NCI-H1436 treated with DMSO at 0.1 percent for 48 hours (cell line): ENCODE measurements at places on chromosomes 16 and 17.

DNA sequence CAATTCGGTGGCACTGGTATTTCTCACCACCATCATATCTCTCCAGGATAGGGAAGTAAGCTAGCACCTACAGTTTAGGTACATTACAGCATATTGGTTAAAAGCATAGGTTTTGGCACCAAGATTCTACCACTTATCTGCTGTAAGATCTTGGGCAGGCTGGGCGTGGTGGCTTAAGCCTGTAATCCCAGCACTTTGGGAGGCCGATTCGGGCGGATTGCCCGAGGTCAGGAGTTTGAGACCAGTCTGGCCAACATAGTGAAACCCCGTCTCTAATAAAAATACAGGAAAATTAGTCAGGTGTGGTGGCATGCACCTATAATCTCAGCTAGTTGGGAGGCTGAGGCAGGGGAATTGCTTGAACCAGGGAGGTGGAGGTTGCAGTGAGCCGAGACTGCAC, 51.4 kb downstream of the GPATCH8 start:
- no peak for DNase-seq

DNA sequence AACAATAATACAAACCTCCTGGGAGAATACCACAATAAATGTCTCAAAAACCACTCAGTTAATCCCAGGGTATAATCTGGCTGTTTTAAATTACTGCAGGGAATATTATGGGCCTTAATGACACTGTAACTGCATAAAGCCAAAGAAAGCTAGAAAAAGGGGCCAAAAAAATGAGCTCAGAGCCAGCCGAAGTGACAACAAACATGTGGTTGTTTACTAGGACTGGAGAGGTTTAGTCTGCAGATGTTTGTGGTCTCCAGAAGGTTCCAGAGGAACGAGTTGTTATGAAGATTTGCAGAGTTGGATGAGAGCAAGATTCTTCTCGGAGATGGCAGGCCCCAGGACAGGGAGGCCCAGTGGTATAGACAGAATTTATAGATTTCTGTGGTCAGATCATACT, 97.1 kb upstream of the AKTIP start:
- DNase-seq = no peak

GRCh38 chr17:59441464-59442096, 110.1 kb downstream of the YPEL2 start:
- no peak for DNase-seq

GRCh38 chr17:17028059-17028877, 14.0 kb upstream of the MPRIP start:
- DNase-seq = no peak

DNA sequence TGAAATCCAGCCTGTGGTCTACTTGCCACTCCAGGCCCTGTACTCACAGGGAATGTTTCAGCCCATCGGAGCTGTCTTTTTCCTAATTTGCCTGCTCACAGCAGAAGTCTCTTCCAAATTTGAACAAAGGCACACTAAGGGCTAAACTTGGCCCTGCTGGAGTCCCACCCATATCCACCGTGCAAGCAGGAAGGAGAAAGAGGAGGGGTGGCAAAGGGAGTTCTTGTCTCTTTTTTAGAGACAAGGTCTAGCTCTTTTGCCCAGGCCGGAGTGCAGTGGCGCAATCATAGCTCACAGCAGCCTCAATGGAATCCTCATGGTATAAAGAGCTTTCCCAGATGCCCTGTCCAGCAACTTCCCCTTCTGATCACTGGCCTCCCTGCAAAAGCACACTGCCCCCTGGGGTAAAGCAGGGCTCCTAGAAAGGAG, 2.7 kb upstream of the PRM1 start:
- DNase-seq = no peak

DNA sequence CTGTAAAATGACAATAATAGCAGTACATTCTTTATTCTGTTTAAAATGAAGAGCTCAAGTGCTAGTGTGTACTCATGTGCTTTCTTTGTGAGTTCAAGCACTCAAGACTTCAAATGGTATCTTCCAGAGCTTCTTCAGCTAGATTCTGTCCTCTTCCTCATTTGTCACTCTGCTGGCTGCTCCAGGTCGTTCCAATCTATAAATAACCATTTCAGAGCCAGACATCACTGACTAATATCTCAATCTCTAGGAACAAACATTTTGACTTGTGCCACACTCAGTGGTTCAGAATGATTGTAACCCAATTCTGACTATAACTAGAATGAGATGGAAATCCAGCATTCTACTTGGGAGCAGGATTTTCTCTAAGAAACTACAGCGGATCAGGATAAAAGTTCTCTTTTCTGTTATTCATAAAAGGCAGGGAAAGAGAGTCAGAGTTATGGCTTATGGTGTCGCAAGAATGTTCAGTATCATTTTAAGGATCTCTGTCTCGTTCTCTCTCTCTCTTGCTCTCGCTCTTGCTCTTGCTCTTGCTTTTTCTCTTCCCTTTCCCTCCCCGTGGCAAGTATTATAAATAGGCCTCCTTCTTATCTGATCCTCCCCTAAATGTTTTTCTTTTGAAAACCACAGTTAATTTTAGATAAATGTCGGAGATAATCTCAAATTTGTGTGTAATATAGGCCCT, 116.3 kb upstream of the MAF start:
- no peak for DNase-seq

DNA sequence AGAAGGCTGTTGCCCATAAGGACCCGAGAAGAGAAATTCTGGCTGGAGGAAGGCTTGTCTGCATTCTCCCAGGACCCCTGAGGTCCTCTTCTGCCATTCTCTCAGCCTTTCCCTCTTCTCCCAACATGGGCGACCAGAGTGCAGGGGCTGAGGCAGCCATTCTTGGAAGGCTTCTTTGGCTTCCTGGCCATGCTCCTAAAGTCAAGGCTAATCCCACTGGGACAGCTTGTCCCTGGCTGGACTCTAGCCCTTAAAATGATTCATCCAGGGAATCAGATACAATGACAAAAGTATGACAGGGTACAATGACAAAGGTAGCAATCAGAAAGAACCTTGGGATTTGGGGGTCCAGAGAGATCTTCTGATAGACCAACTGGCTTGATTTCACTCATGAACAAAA, 26.8 kb downstream of the SRL start:
- DNase-seq = no peak

DNA sequence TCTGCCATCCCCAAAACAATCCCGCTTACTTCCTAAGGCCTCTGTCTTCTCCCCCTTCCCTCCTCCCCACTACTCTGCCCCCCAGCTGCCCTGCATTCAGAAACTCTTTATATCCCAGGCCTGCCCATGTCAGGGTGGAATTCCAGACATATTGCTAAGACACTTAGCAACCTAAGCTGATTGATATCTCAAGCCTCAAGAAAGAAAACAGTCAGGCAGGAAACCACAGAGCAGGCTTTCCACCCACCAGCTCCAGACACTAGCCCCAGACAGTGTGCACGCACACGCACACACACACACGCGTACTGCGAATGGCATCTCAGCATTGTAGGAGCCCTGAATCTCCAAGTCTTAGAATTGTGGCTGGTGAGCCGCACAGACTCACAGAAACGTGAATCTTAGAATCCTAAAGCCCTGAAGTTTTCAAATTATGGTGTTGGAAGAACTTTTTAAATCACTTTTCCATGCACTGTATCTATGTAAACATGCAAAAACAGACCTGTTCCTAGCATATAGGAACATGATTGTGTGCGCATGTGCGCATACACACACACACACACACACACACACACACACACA, 8.8 kb upstream of the LPCAT2 start:
- DNase-seq = no peak

DNA sequence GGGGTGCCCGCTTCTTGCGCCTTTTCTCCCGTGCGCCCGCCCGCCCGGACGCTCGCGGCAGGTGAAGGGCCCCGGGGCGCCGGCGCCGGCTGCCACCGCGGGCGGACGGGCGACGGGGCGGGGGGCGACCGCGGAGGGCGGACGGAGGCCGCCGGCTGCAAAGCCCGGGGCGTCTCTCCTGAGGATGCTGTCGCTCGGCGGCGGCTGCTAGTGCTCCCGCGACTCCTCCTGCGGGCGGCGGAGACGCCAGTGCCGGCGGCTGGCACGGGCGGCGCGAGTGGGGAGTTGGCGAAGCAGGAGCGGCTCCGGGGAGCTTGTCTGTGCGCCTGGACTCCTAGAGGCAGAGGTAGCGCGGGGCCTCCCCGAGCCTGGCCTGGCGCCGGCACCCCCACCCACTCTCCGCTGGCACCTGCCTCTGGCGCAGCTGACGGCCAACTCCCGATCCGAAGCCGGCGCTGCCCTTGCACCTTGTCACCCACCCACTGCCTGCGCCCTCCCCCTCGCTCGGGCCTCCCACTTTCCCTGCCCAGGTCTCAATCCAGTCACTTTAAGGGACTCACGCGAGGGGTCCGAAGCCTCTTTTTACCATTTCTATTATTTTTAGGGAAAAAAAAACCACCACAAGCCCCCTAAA, at the start of gene FAM20A:
FAM20A (minus strand) TSS at position 437 of the 634 bp plus-strand sequence. CDS start 701 bp downstream, outside the sequence.
- DNase-seq = no peak

DNA sequence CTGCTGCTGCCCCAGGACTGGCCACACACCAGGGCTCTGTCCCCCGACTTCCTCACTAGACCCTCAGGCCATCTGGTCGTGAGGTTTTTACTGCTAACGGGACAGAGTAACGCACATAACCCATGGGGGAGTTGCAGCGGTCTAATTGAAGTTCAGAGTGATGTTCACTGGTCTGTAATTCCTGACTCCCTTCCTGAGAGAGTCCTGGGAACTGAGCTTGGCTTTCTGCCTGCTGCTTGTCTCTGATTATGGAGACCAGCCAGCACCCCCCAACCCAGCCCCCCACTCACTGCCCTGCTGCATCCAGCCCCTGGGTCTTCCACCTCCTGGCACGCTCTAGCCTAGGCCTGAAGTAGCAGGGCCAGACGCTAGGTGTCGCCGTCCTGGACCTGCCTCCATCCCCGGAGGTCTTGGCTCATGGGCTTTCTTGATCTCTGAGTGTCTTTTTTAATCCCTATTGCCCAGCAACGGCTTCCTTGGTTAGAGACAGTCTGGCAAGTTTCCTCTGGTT, 192.9 kb downstream of the CCDC182 start:
- DNase-seq = no peak

DNA sequence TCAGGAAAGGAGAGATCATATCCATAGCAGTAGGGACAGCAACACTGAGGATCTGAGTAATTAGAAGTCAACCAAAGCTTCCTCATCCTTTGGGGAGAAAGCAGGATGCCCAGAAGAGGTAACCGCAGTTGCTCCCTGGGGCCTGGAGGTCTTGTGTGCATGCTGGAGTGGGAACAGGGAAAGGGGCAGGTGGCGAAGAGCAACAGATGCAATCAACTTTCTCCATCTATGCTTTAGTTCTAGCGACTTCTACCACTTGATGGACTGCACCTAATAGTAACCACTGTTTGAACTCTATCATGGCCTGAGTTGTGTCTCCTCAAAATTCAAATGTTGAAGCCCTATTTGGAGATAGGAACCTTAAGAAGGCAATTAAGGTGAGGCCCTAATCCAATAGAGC, 503.8 kb downstream of the NPIPA7 start:
- DNase-seq = no peak

GRCh38 chr17:78986649-78987328, 7.1 kb upstream of the LGALS3BP start:
- DNase-seq = peak; percentile 16

DNA sequence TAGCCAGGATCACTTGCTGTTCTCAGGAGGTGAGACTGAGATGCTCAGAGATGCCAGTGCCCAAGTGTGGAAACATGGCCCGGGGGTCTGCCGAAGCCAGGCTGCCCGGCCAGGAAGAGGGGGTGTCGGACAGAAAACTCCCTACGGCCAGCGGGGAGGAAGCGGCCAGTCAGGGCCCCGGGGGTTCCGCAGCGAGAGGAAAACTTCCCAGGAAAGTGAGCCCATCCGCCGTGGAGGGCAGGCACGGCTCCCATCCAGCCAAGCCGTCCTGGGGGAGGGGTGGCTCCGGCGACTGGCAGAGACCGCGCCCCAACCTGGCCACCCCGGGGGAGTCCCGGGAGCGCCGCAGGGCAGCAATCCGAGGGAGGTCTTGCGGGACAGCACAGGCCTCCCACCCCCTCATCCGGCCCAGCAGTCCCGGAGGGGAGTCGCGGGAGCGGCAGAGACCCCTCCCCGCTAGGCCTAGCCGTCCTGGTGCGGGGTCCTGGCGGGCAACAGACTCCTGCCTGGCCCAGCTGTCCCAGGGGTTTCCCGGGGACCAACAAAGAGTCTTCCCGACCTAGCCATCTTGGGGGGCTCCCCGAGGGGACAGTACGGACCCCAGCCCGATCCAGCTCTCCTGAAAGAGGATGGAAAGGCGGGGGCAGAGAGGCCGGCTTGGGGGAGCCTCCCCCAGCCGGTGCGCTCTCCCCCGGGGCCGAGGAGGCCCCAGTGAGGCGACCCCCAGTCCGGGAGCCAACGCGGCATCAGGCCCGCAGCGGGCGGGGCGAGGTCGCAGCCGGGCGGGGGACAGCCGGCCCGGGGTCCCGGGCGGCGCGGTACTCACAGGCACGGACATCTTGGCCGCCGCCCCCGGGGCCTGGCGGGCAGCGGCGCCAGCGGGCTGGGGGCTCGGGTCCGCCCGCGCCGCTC, 13.8 kb upstream of the BCAR1 start:
- no peak for DNase-seq

GRCh38 chr16:822174-822908, 21.8 kb upstream of the GNG13 start:
- no peak for DNase-seq

- DNase-seq = peak; percentile 29
Measured at GRCh38 chr17:76681222-76682137, 29.3 kb downstream of the MXRA7 start.

- DNase-seq = no peak
Measured at GRCh38 chr17:72850410-72851118, 241.9 kb downstream of the SLC39A11 start.

- no peak for DNase-seq
Measured at GRCh38 chr16:22007509-22008214, at the start of gene MOSMO. MOSMO (plus strand) TSS chr16:22008111; CDS start chr16:22008302, 191 bp downstream.

GRCh38 chr16:20899477-20900298, 470 bp downstream of the DCUN1D3 start:
- no peak for DNase-seq

- DNase-seq = no peak
Measured at GRCh38 chr17:42387661-42388380, 421 bp downstream of the STAT3 start.

GRCh38 chr17:77867308-77867781, 91.2 kb upstream of the TNRC6C start:
- no peak for DNase-seq

- no peak for DNase-seq
Measured at GRCh38 chr16:57186872-57187854, 1.0 kb downstream of the RSPRY1 start.

- DNase-seq = no peak
Measured at GRCh38 chr17:51814521-51814920, 344.0 kb downstream of the CA10 start.

DNA sequence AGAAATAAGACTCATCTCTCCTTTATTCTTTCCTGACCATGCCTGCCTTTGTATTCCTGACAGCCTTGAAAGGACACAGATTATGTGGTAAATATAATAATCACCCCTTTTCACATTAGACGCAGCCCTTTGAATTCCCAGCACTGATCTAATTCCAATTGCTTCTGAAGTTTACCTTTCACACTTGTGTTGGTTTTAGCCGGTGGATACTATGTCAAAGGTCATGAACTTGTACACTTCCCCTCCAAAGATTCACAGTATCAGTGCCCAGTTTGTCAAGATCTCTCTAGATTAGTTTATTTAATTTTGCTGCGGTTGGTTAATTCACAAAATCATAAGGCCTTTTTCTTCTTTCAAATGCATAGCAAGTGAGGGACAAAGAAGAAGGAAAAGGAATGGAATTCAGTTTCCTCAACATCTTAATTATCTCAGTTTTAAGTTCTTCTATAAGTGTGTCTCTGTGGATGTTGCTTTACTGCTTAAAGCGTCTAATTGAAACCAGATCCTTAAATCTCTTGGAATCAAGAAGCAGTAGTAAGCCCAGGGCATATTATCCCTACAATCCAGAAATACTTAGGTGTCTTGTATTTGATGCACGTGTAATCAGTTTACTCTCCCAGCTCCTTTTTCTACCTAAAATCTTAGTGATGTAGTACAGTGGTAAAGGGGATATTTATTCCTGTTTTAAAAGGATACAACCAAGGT, 174.3 kb upstream of the TBX2 start:
- DNase-seq = no peak
